NCI-H748 treated with DMSO at 0.1 percent for 48 hours (cell line): ENCODE measurements at places on chromosomes 16 and 17.

GRCh38 chr16:5510819-5511370 is 413.3 kb upstream of the EEF2KMT start:
- DNase-seq = no peak

DNA sequence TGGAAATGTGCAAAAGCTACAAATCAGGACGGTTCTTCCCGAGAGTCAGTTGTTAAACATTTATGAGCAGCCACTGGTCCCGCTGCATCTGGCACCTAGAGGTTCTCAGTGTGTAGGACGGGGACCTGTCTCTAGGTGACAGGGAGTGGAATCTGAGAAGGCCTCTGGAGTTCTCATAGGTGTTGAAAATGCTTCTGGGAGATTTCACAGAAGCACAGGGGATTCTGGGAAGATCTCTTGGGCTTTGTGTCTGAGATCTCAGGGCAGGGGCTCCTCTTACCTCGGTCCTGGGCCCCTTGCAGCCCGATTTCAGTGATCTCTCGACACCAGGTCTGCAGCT is 8.9 kb downstream of the ALOX15 start:
- no peak for DNase-seq

DNA sequence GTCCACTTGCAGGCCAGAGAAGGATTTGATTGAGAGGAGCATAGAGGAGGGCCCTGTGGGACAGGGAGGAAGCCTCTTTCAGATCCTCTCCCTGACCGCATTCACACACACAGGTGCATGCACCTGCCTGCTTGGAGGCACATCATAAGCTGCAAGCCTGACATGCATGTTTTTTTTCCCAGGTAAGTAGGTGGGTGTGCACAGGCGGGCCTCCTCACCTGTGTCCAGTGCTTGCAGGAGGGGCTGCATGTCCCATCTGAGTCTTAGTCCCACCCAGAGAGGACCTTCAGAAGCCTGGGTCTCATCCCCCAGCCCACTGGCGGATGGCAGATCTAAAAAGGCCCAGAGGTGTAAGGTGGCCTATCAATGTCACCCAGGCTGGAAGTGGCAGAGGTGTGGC is 130.8 kb downstream of the TMEM132E start:
- no peak for DNase-seq

DNA sequence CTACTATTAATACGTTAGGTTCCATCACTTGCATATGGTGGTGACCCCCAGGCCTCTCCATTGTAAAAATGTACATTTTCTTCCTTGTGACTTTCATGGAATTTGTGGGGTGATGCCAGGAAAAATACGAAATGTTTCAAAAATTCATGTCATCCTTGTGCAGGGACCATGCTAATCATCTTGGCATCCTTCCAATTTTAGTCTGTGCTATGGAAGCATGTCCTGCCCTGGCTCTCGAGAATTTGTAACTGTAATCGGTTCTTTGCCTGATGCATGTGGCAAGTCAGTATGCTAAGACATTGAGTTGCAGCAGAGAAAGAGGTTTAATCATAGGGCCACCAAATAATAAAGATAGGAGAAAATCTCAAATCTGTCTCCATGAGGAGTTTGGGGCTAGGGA is 14.3 kb upstream of the GINS3 start:
- DNase-seq = no peak

GRCh38 chr17:59825533-59826322 is 67.0 kb downstream of the TUBD1 start:
- DNase-seq = no peak

DNA sequence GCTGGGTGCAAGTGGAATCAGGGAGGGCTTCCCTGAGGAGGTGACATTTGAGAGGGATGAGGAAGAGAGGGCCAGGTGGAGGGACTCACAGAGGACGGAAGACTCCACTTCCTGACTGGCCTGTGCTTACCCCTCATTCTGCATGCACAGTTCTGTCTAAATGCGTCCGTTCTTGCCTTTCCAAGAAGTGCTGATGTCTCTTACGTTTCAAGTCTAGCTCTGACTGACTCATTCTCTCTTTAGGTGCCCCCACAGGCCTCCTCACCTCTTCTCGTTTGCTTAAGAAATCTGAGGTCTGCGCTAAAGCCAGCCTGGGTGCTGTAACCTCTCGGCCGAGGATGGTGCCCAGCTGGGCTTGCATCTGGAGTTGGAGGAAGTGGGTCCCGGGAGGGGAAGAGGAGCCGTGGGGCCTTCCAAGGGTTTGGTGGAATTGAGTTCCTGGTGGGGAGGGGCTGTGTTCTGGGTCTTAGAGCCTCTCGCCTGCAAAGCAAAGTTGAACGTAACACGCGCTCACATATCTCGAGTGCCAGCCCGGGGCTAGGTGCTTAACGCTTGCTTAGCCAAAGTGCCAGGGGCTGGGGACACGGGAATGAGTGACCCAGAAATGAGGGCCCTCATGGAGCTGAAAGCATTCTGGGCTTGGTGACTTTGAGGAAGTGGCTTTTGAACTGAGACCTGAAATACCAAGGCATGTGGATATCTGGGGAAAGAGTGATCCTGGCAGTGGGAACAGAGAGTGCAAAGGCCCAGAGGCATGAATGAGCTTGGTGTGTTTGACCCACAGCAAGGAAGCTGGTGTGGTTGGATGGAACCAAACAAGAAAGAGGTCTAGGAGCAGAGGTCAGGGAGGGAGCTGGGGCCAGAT is 4.8 kb downstream of the IL4R start:
- no peak for DNase-seq

DNA sequence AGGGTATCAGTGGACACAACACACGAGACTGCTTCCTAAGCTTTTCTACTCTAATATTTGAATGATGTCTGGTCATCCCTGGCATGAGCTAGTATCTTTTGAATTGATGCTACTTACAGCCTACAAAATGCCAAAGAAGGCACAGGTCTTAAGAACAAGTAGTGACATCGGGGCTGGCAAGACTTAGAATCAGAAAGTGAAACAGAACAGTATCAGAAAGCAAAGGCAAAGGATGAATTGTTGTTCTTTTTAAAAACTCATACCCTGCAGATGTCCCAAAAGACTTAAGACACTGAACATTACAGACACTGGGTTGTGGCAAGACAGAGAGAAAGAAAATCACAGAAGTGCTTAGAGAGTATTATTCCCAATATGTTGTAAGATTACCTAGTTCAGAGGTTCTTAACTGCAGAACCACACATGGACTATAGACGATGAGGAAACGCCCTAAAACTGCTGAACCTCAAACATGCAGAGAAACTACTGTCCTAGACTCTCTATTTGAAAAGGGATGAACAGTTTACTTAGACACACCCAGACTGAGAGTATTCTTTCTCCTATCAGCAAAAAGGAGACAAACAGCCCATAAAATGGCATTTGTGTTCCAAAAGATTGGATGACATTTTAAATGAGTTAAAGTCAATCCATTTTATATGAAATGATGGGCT is 12.5 kb downstream of the ZNF19 start:
- no peak for DNase-seq

- DNase-seq = no peak
Measured at GRCh38 chr17:74704544-74704943, 8.2 kb downstream of the CD300LF start.

- no peak for DNase-seq
Measured at GRCh38 chr16:3997231-3997841, 116.8 kb upstream of the CREBBP start.

DNA sequence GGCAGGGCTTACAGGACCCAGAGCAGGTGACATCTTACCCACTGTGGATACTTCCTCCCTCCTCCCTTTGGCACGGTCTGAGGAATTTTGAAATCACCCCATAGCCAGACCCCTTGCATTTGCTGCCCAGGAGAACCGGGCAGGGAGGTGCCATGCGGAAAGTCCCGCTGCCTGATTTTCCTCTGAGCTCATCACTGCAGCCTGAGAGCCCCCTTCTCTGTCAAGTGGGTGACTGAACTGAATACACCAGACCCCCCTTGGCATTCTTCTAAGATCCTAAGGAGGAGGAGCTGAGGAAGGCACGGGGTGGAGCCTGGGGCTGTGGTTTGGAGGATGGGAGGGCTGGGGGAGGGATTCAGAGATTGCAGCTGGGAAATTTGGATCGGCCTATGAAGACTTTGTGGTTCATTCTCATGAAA is 173.4 kb downstream of the RAB11FIP4 start:
- DNase-seq = no peak

GRCh38 chr17:56928586-56928985 is 14.7 kb upstream of the TRIM25 start:
- no peak for DNase-seq

DNA sequence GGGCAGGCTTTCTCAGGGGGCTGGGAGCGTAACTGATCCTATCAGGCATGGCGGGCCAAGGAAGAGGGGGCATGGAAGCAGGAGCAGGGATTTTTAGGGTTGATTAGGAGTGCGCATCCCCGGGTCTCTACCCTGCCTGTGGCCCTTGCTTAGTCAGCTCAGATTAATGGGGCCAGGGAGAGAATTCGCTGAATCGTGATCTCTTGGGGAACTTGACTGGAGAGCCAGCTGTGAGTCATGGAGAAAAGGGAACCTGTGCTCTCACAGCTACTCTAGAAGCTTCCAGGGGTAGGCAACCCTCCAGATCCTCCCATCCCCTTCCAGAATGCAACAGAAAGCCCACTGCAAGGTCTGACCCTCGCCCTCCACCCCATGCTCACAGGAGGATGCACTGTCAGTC is 3.6 kb downstream of the FOXN1 start:
- DNase-seq = no peak

GRCh38 chr17:42345396-42346073 is 42.7 kb downstream of the STAT3 start:
- DNase-seq = no peak

- no peak for DNase-seq
Measured at GRCh38 chr16:9706217-9706836, 475.9 kb downstream of the GRIN2A start.

DNA sequence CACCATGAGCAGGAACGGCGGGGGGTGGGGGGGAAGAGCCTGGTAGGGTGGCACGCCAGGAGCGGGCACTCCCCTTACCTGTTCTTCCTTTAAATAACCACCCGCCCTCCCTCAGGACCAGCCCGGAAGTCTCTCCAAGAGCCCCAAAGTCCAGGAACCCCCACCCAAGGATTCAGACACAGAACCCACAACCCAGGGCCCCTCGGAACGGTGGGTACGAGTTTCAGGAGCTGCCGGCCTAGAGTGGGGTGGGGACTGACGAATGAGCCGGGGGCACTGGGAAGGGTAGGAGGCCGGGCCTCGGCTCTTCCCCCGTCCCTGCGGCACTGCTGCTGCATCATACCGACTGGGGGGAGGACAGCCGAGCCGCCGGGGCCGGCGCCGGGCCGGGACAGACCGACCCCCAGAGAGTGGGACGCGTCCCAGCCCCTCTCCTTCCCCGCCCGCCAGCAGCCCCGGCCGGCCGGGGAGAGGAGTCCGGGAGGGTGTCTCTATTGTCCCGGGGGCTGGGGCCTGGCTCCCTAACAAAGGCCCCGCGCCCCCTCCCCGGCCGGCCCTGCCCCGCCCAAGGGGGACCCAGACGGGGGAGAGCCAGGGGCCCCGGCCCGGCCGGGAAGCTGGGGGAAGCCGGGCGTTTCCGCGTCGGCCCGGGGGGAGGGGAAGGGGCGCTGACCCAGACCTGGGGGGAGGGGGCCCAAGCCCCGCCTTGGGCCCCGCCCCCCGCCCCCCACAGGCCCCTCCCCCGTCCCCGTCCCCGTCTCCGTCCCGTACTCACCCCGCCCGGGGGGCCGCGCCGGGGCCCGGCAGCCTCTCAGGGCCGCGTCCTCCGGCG is 747 bp downstream of the ATXN7L3 start:
- DNase-seq = no peak
